Activated CD8-positive, alpha-beta T cell treated with anti-CD3 and anti-CD28 coated beads, Interleukin-2, amount 10 ng/mL, durations not matched to agents 7 days and 5 days (primary cell): ENCODE measurements at places on chromosomes 7 and 10. TPM values are rescaled to one million over a fixed set of nuclear protein-coding genes. Genes with fewer than 3 reads are reported as not detected.

DNA sequence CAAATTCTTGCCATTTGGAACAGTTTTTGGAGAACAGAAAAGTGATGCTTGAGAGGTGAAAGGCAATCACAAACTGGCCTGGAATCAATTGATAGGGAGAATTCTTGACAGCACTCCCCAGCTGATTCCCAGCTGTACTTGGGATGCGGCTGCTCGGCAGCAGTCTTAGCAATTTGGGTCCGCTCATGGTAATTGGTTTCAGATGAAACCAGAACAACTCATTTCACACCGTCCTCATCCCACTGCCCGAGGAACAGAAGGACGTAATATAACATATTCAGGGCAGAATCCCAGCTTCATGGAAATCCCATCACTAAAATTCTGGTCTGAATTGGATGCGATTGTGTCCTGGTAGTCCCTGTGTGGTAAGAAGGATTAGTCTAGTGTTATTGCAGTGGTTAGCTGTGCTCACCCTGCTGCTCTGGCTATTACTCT lies 223.3 kb upstream of the FERD3L start:
- no peak for DNase-seq

DNA sequence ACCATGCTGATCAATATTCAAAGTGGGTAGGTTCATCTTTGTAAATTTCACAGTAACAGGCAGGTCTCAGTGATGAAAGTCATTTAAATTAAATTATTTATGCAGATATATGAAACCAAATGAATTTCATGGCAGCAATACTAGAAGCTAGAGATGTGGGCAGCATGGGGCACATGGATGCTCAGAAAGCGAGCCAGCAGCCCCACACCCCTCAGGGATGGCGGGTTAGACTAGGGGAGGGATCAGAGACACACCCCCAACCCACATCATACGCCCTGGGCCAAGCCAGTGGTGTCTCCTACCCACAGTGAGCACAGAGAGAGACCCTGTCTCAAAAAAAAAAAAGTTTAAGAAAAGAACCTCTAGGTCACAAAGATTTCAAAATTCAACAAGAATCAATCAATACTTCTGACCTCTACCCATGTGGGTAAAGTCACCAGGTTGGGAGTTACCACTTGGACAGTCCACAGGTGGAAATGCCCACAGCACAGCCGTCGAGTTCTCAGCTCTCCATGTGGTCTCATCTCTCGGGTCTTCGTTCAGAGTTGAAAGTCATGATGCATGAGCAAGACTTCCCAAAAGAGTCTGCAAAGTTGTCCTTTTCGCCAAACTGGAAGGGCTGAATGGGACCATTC lies 79.3 kb upstream of the PPP2R2D start:
- DNase-seq: no peak

DNA sequence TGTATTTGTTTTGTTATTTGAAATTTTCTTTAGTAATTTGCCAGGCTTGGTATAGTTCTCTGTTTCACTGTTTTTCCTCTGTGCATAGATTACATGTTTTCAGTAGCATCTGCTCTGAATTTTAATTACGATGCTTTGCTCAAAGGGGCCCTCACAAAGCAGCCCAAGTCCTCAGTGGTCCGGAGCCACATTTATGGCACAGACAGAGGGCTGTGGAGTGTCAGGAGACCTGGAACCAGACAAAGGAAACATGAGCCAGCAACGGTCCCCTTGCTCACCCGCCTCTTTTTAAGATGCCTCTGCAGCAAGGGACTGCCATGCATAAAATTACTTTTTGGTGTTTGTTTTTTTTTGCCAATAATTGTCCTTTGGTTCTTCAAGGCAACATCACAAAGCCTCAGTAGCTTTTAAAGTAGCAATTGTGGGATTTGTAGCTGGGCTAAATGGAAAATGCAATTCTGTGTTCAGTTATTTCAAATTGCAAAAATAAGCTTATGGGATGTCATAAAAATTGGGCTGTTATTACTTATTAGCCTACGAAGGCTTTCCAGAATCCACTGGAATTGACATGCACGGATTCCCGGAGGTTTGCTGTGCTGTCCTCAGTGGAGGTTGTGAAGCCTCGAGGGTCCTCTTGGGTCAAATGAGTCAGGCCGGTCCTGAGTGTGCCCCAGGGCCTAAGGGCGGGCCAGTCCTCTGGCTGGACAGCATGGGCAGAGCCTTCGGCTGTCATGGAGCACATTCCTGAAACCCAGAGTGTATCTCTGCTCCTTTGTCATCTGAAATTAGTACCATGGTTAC lies 422.8 kb downstream of the GLRX3 start:
- no peak for DNase-seq

DNA sequence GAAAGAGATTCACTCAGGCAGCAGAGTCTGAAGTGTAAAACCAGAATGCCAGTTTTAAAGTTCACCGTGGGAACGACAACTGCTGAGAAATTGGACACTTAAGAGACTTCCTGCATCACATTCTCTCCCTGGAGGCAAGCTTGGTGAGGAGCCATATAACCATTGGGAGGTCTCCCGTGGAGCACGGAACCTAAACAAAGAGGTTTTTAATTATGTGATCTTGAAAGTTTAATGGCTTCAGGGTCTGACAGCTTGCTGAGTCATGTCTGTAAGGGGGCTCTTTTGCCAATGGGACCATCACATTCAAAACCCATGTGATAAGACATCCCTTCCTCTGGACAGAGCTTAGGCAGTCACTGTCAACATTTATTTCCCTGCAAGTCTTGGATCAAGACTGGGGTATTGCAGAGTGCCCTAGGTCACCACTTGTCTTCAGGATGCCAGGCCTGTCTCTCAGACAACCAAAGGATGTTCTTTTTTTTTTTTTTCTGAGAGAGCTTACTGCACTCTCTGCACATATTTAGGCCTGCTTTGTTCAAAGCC lies 674.4 kb downstream of the TYW1 start:
- DNase-seq: no peak

GRCh38 chr10:71597821-71598498 lies 121.6 kb downstream of the C10orf105 start:
- no peak for DNase-seq

- no peak for DNase-seq
These were observed 534.5 kb downstream of the TNS3 start for GRCh38 chr7:47047384-47047783.

GRCh38 chr7:148834605-148835004 lies 49.5 kb downstream of the EZH2 start:
- no peak for DNase-seq

DNA sequence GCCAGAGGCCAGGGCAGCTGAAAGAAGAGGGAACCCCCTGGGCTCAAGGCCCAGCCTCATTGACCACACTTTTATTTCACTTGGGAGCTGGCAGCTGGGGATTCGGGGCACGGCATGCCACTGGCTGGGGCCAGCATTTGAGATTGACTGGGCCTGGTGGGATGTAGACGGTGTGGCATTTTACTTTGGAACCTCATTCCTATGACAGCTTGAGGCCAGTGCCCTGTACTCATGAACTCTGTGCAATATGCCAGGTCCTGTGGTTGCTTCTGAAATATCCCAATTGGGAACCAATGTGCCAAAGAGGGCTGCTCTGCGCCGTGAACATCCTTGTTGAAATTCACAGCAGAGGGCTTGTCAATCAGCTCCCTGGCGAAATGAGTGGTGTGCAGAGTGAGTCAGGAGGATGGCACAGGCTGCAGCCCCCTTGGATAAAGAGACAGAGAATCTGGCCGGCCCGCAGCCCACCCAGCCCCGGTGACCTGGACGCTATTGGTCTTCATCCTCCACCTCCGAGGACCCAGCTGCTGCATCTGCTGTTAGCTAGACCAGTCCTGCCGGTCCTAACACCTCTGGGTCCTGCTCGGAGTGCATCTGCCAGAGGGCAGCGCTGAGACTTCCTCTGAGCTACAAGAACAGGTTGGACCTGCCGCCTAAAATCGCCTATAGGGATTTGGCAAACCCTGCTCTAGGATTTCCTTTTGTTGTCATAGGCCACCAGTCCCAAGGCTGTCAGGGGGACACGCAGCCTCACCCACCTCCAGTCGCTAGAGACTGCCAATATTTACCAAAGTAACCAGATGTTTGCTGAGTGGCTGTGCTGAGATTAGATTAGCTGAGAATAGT lies 58.0 kb downstream of the PRKAG2 start:
- no peak for DNase-seq

- no peak for DNase-seq
These were observed 339.7 kb upstream of the NFE2L3 start for GRCh38 chr7:25812086-25812850.

GRCh38 chr10:5764422-5765297 lies 48.6 kb downstream of the GDI2 start:
- no peak for DNase-seq

GRCh38 chr7:18978108-18978495 lies 139.3 kb downstream of the TWIST1 start:
- DNase-seq: no peak

DNA sequence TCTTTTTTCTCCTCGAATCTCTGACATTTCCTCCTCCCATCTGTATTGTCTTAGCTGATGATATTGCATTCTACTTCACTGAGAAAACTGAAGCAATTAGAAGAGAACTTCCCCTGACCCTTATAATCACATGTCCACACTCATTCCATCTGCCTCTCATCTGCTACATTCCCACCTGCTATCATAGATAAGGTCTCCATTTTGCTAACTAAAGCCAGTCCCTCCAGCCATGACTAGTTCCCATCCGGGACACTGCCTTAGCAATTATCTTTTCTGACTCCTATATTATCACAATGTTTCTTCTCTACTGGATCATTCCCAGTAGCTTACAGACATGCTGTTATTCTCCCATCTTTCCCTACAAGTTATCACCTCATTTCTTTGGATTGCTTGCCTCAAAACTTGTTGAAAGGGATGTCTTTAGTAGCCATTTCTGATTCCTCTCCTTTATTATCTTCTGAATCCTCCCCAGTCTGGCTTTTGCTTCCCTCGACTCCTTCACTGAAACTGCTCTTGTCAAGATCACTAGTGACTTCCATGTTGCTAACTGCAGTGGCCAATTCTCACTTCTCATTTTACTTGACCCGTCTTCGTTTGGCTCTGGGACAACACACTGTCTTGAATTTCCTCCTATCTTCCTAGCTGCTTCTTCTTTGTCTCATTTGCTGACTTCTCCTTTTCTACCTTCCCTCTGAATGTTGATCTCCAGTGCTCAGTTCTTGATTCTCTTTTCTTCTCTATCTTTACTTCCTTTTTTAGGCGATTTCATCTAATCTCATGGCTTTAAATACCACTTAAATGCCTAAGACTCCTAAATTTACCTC lies 35.9 kb downstream of the FZD1 start:
- no peak for DNase-seq

- DNase-seq: no peak
These were observed 30.0 kb downstream of the TSPAN15 start for GRCh38 chr10:69481305-69481704.

DNA sequence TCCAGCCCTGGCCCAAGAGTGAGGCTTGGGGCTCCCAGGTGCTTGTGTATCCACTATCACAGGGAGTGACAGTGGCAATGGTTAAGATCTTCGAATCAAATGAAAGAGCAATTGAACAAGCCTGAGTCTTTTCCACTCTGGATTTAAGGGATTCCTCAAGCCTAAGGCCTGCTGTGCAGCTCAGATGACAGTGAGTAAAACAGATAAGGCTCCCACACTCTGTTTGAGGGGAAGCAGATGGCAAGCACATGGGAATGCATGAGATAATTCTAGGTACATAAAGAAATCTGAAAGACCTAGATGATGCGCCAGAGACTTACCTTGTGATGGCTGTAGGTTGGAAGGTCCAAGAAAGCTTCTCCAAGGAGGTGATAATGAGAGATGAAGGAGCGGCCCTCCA lies 95.0 kb downstream of the LRRC18 start:
- no peak for DNase-seq

DNA sequence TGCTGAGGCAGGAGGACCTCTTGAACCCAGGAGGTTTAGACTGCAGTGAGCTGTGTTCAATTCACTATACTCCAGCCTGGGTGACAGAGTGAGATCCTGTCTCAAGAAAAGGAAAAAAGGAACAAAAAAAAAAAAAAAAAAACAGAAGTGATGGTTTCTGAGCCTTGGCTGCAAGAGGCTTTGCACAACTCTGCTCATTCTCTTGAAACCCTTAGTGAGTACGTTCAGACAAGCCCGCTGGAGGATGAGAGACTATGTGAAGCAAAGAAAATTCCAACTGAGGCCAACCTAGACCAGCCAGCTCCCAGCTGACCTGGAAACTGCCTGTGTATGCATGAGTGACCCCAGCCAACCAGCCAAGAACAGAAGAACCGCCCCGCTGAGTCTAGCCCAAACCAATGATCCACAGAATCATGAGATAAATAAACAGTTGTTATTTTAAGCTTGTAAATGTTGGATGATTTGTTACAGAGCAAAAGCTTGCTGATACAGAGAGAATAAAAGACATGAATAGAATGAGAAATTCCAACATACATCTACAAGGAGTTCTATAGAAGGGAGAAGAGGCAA lies 50.6 kb upstream of the FZD9 start:
- DNase-seq: no peak

GRCh38 chr7:31562002-31562401 lies 48.1 kb downstream of the ITPRID1 start:
- no peak for DNase-seq

DNA sequence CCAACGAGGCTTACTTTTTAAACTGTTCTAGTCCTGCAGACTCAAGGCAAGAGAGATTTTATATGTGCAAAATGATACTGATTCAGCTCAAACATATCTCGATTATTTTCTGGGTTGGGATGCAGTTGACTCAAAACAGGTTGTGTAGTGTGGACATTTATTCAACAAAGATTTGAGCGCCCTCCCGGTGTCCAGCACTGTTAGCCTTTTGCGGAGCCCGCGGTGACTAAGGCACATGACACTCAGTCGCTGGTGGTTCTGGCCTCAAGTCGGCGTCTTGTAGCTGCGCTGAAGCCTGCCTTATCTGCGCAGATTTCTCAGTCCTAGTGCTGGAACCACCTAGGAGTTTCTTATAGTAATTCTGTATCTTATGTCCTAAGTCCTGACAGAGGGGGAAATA lies 938 bp upstream of the CADPS2 start:
- no peak for DNase-seq

DNA sequence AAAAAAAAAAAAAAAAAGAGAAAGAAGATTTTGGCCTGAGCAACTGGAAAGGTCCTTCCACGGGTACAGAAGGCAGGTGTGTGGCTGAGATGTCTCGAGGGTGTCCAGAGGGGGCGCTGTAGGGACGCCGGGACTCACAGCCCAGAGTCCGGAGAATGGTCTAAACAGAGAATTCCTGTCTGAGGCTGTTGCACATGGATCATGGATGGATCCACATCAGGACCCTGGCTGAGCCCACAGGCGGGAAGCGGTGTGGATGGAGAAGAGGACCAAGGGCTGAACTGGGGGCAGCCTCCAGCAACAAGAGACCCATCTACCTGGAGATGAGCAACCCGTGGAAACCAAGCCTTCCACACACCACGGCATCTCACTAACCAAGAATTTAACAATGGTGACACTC lies 55.0 kb downstream of the PKD1L1 start:
- no peak for DNase-seq

MCM7 gene
- total RNA-seq: 364 TPM

FXYD4 gene
- total RNA-seq: not detected

CADPS2 gene
- total RNA-seq: not detected

EVX1 gene
- total RNA-seq: not detected

OPN1SW gene
- not detected for total RNA-seq

CDHR1 gene
- total RNA-seq: 0.26 TPM

CLRN3 gene
- not detected for total RNA-seq

CPA5 gene
- not detected for total RNA-seq
